Fibroblast of skin of scalp (primary cell): ENCODE measurements at places on chromosomes 12 and 14.

DNA sequence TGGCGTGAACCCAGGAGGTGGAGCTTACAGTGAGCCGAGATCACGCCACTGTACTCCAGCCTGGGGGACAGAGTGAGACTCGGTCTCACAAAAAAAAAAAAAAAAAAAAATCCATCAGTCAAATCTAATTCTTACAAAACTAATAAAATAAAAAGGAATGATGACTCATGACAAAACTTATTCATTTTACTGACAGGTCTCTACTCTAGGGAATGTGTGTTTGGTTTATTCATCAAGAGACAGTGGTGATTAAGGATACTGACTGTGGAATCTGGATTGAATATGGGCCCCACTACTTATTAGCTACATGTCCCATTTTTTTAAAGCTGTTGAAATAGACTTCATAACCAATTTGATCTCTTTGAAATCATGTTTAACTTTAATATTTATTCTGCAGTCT is 29.3 kb upstream of the GAS2L3 start:
- DNase-seq, result no peak

DNA sequence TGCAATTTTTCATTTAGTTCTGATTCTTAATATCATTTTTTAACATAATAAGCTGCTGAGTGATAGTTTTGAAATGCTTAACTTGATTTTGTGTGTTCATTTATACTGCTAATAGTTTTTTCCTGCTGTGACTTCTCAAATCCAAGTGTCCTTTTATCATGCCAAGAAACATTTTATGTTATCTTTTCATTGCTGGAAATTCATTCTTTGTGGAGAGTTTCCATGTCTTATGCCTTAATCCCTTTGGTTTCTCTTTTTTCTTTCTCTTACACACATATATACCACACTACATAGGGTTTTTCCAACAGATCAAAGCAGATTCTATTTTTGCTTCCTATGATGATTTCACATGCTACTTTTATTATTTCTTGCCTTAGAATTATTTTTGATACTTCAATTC is 981.1 kb downstream of the SLC6A15 start:
- DNase-seq, result no peak

DNA sequence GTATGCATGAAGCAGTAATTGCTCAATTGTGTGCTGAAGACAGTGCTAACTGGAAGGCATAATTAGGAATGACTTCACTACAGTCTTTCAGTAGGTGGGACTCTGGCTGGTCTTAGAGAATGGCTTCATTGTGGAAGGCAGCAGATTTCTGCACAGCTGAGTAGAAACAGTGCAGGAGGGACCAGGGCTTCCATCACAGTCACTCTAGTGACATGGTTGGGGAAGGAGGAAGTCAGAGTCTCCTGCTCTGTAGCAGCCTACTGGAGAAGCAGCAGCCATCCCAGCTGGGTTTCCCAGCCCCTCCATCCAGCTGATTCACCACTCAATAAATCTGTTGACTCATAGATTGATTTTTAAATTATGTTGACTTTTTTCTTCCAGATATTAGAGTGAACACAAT is 80.6 kb upstream of the DBX2 start:
- DNase-seq, result no peak

DNA sequence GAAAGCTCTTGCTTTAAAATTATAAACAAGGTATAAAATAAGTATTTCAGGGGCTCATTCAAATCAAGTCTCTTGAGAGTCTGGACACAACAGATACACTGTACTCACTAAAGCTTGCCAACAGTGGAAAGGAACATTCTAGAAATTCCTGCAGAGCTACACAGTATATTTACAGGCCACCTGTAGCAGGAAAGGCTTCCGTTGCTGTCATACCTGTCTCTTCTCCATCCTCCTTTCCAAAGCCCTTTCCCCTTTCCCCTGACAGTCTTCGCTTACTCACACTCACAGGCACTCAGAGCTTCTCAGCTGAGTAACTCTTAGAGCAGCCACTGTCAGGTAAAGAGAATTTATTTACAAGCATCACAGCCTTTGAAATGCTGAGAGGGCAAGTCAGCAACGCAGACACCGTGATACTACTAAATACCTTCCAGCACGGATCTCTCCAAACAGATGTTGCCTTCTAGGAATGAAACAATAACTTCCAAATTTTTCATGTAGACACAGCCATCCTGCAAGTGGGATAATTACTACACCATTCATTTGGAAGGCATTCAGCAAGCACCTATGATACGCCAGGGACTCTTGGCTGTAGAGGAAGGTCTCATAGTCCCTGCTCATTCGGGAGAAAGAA is 167.9 kb downstream of the FOXN3 start:
- DNase-seq, result no peak

- peak; percentile 95 for DNase-seq
These were observed 2.4 kb upstream of the TNS2 start for GRCh38 chr12:53047221-53048032.

DNA sequence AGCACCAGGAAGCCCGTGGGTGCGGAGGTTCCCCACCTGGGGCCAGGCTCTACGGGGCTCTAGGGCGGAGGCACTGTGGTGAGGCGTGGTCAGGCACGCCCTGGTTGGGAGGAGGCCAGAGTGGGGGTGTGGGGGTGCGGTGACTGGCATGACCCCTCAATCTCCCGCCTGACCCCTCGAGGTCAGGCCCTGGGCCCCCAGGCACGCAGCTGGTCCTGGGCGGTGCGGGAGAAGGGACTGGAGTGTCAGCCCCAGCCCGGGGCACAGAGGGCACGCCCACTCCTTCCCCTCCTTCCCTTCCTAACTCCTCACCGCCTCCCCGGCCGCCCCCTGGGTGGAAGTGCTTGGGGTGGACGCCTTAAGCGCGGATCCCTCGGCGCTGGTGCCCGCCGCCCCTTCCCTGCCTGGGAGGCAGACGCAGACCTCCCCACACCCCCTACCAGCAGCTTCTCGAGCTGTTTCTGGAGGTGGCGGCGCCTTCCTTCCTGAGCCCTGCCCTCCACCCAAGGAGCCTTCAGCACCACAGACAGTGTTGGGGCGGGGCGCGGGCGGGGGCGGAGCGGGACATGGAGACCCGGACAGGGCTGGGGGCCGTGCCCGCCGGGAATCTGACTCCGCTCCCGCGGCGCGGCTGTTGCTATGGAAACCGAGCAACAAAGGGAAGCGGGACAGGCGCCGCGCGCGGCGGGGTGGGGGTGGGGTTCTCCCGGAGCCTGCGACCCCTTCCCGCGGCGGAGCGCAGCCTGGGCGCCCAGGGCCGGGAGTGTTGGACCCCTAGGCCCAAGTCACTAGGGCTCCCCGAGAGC is 741 bp upstream of the CRIP2 start:
- DNase-seq, result peak; percentile 88
